ENCODE measurements at places on chromosomes 11 and 22. TPM values are rescaled to one million over a fixed set of nuclear protein-coding genes. Genes with fewer than 3 reads are reported as not detected.
A peak's percentile ranks its signal among the peaks of the same experiment; 100 is the strongest.

DNA sequence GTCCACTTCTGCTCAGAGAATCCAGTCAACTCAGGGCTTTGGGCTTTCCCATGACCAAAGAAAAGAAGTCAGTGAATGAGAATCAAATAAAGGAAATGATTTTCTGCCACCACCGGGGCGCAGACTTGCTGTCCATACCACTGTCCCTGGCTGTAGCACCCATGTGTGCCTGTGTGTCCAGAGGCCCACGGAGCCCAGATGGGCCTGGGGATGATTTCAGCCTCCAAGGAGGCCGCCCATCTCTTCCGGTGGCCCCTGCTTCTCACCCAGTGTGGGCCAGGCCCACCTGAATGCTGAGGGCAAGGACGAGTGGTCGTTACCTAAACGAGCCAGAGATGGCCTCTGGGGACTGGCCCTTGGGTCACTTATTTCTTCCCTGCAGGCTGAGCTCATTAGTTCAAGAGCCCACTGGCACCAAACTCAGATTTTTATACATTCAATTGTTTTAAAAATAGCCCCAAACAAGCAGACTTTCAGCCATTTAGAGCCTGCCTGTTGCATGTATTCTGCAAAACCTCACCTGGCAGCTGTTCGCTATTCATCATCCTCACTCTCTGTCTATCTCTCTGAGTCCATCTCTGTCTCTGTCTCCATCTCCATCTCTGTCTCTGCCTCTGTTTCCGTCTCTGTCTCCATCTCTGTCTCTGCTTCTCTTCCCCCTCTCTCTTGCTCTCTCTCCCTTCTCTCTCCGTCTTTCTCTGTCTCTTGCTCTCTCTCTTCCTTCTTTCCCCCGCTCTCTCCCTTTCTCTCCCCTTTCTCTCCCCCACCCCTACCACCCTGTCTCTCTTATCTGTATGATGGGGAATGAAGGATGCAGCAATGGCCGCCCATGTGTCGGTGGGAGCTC lies 24.2 kb downstream of the KRTAP5-5 start:
- DNase-seq, result no peak

DNA sequence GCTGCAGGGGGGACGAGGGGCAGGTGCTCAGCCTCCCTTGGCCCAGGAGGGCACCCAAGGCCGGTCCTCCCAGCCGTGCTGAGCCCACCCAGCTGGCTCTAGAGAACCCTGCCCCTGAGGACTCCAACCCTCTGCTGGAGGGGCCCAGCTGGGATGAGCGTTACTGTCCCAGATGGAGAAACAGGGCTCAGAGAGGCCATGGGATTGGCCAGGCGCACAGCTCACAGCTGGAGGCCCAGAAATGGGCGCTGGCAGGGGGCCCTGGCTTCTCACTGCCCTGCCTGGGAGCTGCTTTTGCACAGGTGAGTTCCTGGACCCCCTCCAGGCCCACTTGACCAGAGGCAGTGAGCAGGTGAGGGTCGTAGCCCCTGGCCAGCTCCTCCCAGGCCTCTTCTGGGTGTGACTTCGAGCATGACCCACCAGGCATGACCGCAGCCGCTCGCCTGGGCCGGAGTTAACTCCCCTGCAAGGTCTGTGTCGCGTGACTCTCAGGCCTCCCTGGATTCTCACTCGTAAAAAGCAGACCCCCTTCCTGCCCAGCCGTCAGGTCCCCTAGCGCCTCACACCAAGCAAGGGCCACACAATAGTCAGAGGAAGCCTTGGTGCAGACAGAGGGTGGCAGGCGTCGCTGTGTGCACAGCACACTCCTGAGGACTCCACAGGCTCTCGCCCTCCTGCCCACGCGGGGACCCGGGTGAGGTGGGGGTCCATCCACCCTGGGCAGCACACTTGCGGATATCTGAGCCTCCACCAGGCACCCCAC lies 19.7 kb upstream of the IL17REL start:
- DNase-seq, result no peak

- DNase-seq, result peak; percentile 73
Observed at GRCh38 chr22:29205594-29206371, at the start of gene EMID1. Gene EMID1, plus strand, starts transcription at chr22:29205896. Its CDS starts 143 bp downstream, at chr22:29206039.

Gene KRTAP5-2
- polyA plus RNA-seq, result not detected

GRCh38 chr11:24124876-24125275 lies 372.0 kb upstream of the LUZP2 start:
- peak; percentile 23 for DNase-seq

GRCh38 chr11:84289381-84289906 lies 1003.3 kb upstream of the CCDC90B start:
- no peak for DNase-seq

- DNase-seq, result no peak
Observed at GRCh38 chr11:29309992-29310391, 706.8 kb downstream of the KCNA4 start.

GRCh38 chr11:128544471-128545051 lies 42.8 kb downstream of the ETS1 start:
- no peak for DNase-seq

Gene INPP5J
- polyA plus RNA-seq, result 1.3 TPM

- peak; percentile 83 for DNase-seq
Observed at GRCh38 chr22:34414467-34415440, 494.5 kb upstream of the LARGE1 start.

DNA sequence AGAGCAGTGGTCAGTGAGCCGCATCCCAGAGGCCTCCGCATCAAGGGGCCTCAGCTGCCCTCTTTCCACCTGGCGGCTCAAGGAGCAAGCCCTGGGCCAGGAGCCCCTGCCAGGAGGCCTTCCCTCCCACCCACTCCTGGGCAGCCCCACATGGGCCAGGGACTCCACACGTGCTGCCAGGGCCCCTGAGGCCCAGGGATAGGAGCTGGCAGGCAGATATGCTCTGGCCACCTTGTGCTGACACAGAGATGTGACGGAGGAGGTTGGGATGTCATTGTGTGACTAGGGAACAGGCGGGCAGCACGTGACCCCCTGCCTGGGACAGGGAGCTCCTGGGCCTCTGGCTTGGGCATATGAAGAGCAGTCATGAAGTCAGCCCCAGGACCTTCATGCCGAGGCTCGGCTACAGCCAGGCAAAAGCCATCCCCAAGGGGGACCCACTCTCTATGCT lies 77.9 kb downstream of the PIWIL3 start:
- peak; percentile 15 for DNase-seq

DNA sequence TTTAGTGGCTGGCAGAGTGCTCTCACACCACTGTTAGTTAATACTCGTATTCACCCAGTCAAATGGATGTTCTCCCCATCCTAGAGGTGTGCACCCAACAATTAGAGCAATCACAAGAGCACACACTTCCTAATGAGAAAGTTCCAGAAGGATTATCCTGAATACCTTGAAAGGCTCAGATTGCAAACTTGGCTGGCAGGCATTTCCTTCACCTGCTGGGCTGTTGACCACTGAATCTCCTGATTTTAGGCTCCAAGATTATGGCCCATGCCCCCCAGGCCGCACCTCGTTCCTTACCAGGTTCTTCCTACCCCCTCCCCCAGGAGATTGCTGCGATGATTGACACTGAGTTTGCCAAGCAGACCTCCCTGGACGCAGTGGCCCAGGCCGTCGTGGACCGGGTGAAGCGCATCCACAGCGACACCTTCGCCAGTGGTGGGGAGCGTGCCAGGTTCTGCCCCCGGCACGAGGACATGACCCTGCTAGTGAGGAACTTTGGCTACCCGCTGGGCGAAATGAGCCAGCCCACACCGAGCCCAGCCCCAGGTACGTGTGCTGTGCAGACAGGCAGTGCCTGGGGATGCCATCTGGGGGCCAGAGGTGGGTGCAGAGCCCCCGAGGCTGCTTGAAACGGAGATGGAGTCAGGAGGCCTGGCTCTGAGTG lies 26.9 kb downstream of the TAB1 start:
- DNase-seq, result no peak

- no peak for DNase-seq
Observed at GRCh38 chr11:82714346-82715174, 19.1 kb downstream of the FAM181B start.

Measured in muscle of back (tissue), 13 donors.